ENCODE measurements at places on chromosomes 11 and 22.

GRCh38 chr11:89521294-89521693 lies 30.1 kb upstream of the NOX4 start:
- no peak for DNase-seq

DNA sequence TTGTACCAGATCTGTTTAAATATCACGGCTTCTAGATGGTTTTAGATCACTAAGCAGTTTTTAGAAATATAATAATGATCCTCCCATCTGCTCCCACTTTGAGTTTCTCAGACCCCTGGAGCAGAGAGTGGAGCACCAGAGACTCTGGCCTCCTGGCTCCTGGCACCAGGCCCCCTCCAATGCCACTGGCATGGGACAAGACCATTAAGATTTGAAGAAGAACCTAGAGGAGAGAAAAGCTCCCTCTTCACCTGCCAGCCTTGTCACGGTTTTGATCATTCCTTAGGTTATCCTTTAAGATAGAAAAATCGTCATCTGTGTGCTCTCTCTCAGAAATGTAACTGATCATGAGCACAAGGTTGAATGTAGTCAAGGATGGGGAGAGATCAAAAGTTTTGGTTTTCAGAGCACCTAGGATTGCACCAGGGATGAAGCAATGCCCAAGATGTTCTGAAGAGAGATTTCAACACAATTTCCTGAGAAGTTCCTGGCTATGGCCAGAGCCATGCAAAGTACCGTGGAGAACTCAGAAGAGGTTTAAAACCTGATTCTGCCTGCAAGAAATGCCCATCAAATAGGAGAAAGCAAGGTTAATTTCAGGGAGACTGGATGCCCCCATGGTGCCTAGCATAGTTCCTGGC lies 22.2 kb downstream of the IL10RA start:
- DNase-seq, result no peak

GRCh38 chr11:79066456-79067351 lies 374.1 kb downstream of the TENM4 start:
- no peak for DNase-seq

GRCh38 chr11:44271286-44271685 lies 38.7 kb downstream of the ALX4 start:
- no peak for DNase-seq

- DNase-seq, result no peak
Observed at GRCh38 chr11:38990139-38990538, 2392.1 kb upstream of the RAG2 start.

DNA sequence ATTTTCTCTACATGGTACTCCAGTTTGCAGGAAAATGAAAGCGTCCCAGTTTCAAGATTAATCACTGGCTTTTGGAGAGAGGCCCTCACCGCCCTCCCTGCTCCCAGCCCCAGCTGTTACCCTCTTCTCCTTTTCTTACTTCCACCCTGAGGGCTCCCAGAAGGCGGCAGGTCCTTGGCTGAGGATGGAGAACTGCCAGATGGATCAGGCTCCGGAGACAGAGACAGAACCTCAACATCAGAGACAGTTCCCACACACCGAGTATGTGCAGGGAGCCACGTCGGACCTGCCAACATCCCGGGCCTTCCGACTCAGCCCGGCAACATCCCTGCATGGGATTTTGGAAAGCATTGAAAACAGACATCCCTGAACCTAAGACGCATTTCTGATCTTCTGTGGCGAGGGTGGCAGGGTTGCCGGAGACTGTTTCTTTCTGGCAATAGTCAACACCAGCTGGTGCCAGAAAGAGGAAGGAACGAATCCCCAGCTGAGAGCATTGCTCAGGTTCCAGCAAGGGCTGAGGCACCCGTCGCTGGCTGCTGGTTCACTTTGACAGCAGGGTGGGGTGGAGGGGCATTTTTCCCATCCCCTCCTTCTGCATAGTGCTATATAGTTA lies 467.1 kb downstream of the MIAT start:
- no peak for DNase-seq

DNA sequence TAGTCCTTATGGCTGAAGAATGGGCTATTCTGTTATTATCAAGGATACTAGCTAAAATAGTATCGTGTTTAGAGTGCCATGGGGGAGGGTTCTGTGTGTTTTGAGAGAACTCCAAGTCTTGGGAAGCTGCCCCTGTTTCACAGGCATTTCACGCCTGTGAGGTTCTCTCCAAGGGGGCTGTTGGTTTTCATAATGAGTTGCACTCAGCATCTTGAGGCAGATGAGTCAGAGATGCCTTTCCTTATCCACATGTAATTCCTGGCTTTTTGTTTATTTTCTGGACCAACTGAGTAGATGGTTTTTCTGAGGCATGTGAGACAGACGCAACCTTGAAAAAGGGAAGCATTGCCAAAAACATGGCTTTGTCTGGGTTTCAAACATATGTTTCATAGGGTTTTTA lies 203.7 kb downstream of the ARHGAP42 start:
- no peak for DNase-seq

- DNase-seq, result no peak
Observed at GRCh38 chr11:57438345-57439285, 11.7 kb upstream of the SLC43A3 start.

- DNase-seq, result no peak
Observed at GRCh38 chr11:36349351-36350136, 53.5 kb downstream of the PRR5L start.

DNA sequence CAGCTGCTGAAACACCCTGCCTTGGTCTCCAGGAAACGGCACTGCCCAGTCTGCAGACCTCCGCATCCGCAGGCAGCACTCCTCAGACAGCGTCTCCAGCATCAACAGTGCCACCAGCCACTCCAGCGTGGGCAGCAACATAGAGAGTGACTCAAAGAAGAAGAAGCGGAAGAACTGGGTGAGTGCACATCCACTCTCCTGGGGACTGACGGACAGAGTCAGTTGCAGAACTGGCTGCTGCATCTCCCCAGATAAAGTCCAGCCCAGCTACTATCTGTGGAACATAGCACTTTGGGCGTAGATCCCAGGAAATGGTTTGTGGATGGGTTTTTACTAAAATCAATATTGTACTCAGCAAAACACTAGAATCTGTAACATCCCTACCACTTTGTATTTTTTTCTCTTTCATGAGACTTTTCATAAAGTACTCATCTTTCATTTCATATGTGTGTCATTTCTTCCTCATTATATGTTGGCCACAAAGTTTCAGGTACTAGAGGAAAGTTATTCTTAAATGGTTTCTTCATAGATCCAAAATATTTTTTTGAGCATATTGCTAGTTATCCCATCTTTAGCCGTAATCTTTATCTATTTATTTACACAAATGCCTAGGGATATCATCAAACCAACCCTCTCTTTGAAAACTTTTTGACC lies 80.1 kb downstream of the DBX1 start:
- no peak for DNase-seq

- DNase-seq, result no peak
Observed at GRCh38 chr11:27088353-27088752, 47.7 kb downstream of the BBOX1 start.

DNA sequence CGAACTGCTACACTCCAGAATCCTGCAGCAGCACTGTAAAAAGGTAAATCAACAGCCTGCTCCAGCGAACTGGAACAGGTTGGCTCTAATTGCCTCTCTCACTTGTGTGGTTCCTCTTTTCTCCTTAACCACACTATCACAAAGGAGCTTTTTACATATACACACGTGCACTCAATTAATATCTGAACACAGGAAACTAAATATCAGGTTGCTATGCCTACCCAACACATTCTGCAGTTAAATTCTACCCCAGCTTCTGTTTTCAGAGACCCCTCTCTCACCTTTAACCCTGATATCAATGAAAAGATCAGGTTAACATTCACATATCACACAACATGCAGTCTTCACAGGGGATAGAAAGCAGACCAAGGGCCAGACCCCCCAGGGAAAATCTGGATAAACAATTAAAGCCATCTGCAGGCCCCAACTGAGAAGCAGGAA lies 11.0 kb downstream of the RBFOX2 start:
- DNase-seq, result no peak

DNA sequence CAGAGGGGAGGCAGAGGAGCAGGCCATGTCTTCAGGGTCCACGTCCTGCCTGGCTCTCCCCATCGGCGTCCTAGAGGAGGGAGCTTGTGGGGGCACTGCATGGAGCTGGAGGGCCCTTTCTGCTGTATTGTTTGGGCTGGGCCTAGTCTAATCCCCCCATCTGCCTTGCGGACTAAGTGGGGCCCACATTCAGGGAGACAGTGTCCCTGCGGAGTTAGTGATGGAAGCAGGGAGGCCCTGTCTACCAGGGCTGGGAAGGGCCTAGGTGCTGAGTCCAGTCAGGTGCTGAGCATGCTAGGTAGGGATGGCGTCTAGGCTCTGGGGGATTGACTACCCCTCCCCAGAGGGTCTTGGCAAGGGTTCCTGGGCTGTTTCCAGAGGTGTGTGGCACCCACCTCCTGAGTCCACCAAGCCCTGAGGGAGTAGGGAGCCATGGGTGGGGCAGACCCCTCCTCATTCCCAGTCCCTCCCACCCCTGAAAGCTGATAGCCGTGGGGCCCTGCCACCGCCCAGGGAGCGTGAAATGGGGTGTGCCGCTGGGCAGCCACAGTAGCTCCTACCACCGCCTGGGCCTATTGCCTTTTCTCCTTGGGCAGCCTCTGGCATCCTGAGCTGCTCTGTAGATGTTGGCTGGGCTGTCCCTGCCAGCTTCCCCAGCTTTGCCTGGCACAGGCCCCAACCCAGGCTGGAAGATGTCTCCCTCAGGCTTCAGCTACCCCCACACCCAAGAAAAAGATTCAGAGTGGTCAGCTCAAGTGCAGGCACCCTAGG lies 1.9 kb upstream of the POLD4 start:
- no peak for DNase-seq

GRCh38 chr22:30605449-30606110 lies 1.4 kb upstream of the TCN2 start:
- no peak for DNase-seq

DNA sequence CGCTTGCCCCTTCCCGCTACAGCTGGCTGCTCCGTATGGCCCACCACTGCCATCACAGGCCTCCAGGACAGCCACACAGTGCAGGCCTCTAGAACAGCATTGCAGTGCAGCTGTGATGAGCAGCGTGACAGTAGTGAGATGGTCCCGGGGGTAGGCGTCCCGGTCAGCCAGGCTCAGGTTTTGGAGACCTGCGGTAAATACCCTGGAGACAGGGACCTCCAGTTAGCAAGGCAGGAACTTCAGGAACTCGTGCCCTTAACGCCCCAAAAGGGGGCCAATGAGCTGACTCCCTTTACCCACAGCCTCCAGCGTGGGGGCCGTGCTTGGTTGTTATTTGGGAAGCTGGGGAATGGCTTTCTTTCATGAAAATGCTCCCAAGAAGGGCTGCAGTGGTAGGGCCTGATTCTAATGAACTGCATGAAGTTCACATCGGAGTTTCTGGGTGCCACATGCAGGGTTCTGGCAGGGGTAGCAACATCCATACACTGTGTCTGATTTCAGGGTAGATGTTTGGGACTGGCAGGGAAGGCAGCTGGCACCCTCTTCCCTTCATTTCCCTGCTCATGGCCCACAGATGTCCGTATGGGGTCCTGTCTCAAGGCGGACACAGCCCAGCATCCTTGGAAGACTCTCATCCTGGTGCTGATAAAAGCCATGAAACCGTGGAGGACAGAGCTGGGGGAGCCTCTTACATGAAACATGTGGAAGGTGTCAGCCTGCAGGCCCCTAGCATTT lies 440.5 kb downstream of the TBC1D22A start:
- no peak for DNase-seq

- DNase-seq, result no peak
Observed at GRCh38 chr22:19136915-19137314, 5.8 kb downstream of the TSSK2 start.

DNA sequence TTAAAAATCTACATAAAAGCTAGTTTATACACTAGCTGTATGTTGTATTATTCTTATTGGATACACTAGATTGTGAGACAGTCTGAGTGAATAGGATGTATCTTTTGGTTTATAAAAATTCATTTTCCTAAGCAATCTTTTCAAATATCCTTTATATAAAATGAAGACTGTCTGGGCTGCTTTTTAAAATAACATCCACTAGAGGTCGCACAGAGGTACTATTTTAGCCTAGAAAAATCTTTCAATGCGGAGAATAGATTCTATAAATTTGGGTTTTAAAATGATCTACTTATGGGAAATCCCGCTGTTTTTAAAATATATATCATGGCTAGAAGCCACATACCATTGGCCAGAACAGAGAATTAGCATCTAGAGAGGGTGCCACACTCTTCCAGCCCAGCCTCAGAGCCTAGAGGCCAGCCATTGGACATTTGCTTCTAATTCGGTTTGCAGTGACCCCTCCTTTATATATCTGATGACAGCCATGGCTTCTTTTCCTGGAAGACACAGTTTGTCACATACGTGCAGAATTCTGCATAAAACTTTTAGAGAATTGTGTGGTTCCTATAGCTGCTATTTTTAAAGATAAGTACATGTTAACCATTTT lies 7.3 kb downstream of the C11orf97 start:
- DNase-seq, result no peak

GRCh38 chr22:36435516-36436415 lies 45.7 kb downstream of the TXN2 start:
- DNase-seq, result peak; percentile 19

GRCh38 chr11:108965306-108966001 lies 300.6 kb downstream of the DDX10 start:
- no peak for DNase-seq

GRCh38 chr22:38032681-38033521 lies 24.3 kb upstream of the PICK1 start:
- no peak for DNase-seq

- DNase-seq, result no peak
Observed at GRCh38 chr22:20022978-20023613, 2.2 kb downstream of the TANGO2 start.

GRCh38 chr22:20141186-20142077 lies 9.4 kb downstream of the CCDC188 start:
- DNase-seq, result no peak

DNA sequence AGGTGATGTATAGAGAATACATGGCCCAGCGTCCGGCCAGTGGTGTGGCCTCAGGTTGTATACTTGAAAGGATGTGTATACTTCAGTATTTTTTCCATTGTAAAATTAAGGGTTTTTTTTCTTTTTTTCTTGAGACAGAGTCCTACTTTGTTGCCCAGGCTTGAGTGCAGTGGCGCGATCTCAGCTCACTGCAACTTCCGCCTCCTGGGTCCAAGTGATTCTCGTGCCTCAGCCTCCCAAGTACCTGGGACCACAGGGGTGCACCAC lies 15.8 kb downstream of the ZBTB16 start:
- DNase-seq, result no peak

DNA sequence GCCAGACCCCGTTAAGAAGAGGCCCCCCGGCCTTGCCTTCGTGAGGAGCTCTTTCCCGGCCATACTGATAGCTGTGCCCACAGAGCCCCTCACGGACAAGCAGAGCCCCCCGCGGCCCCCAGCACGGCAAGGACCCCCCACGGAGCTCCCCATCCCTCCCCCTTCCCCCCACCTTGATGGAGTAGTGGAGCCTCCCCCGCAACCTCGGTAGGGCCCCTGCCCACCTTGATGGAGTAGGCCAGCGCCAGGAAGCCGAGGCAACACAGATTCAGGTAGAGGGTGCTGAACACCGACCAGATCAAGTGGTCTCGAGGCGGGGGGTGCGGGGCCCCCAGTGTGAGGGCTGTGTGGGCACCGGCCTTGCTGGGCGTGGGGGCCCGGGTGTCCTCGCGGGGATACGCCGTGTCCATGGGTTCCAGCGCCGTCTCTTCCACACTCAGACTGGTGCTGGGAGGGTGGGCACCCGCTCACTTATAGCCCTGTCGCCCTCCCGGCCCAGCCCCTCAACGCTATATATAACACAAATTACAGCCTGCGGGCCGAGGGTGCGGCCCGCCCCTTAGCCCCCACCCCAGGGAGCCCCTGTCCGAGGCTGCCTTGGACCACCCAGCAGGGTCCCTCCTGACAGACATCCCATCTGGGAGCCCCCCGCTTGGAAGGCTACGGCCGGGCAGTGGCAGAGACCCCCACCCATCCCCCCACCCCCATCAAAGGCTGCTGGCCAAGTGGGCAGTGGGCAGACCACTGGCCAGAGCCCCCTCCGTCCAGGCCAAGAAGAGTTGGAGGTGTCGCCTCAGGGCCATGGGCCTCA lies at the start of gene IFITM5:
Gene IFITM5 (minus strand): TSS at position 446 of the 811 bp plus-strand sequence. CDS start 36 bp downstream, at position 410.
- peak; percentile 7 for DNase-seq
